ENCODE measurements at places on chromosomes 3 and 15.

DNA sequence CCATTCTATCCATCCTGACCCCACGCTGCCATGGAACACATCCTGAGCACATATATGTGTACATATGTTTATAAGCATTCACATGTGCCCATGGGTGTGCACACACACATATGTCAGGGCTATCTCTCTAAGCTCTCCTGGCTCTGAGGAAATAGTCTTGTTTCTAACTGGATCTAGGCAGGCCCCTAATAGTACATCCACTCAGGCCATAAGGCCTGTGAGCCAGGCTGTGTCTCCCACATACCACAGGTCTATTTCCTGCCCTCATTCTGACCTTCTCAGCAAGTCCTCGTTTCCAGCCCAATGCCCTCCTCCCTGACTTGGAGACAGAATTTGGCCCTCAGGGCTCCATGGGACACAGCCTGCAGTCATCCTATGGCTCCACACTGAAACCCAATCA is 284.8 kb upstream of the CTNNB1 start:
- no peak for DNase-seq

- no peak for DNase-seq
Measured at GRCh38 chr15:56866803-56867202, 51.6 kb upstream of the TCF12 start.

DNA sequence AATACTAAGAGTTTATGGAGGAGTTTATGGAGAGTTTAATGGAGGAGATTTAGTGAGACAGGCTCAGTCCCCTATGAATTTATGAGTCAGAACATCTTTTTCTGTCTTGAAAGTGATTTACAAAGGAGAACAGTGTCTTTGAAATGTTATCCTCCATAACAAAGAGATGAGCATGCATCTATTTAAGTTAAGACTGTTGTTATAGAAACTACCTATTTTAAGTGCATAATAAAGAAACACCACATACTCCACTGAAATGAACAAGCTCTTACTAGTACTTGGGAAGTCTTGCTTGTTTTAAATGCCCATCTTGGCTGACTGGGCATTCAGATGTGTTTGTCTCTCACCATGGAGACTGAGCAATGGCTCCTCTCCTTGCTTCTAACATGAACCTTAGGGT is 118.7 kb upstream of the ACP3 start:
- DNase-seq, result no peak

GRCh38 chr3:23999012-23999641 is 54.0 kb downstream of the NR1D2 start:
- DNase-seq, result peak; percentile 10

DNA sequence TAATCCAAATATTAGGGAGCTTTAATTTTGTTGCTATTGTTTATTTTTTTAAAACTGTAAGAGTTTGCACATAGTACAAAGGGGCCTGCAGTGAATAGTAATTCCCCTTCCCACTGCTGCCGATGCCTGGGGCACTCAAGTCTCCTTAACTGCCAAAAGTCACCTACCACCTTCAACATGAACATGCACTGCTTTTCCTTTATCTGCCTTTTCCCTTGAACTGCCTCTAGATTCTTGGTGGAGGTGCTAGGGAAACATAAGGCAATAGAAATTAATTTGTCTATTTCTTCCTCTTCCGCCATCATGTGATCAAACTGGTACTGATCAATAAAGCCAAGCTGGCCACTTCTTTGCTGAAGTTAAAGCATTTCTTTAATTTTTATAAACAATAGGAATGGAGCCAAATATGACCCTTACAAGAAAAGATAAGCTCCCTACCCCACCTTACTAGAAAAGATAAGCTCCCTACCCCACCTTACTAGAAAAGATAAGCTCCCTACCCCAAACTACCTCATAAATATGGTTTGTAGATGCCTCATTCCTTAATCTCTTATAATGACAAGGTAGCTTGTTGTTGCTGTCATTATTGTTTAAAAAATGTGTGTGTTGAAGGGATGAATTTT is 17.4 kb upstream of the ACAP2 start:
- DNase-seq, result no peak

- DNase-seq, result no peak
Measured at GRCh38 chr15:35888815-35889214, 342.9 kb upstream of the DPH6 start.

- no peak for DNase-seq
Measured at GRCh38 chr15:101526890-101527289, 37.4 kb upstream of the PCSK6 start.

DNA sequence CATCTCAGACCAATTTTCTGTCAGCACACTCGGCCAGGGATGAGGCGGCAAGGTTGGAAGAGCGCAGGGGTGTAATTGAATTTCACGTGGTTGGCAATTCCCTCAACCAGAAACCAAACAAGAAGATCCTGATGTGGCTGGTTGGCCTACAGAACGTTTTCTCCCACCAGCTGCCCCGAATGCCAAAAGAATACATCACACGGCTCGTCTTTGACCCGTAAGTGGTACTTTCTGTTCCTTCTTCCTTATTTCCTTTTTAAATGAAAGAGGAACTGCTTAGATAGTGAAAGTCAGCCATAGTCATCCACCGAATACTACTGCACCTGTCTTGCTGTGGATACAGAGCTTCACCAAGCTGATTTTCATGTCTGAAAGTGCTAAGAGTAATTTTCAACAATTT is 60.1 kb downstream of the SGO1 start:
- no peak for DNase-seq

GRCh38 chr3:103810167-103810566 is 1375.4 kb downstream of the ZPLD1 start:
- no peak for DNase-seq

DNA sequence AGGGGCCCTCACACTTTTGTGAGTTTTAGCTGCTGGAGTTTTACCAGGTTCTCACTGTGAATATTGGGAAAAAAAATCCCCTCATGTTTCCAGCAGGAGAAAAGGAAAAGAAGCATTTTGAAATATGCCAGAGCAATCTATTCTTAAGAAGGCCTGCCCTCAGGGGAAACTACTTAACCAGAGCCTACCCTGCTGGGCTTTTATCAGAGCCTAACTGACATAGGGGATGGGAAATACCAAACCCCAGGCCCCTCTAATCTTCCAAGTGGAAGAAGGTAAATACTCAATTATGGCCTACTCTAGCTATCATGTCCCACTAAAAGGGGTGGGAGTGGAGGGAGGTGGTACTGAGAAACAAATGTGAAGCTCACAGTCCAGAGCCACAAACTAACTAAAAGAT is 68.7 kb upstream of the NMNAT3 start:
- DNase-seq, result no peak

GRCh38 chr3:178306432-178307115 is 229.7 kb upstream of the KCNMB2 start:
- DNase-seq, result no peak

GRCh38 chr3:182523836-182524235 is 269.5 kb upstream of the ATP11B start:
- DNase-seq, result no peak

DNA sequence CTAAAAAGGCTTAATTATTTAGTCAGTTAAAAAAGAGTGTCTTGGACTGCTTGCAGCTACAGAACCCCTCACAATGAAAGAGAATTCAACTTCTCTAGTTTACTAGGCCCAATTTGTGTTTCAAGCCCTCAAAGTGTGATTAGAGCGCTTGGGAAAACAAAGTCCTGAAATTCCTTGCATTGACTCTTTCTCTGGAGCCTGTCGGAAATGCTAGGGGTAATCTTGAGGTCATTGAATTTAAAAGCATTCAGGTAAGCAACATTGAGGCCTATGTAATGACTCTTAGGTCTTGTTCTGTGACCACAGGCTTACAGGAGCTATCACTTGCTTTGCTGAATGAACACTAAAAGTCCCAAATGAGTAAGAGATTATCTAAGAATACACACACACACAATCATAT is 186.0 kb downstream of the NLGN1 start:
- no peak for DNase-seq

GRCh38 chr3:15347063-15347736 is 14.8 kb upstream of the SH3BP5 start:
- DNase-seq, result no peak

GRCh38 chr15:44183363-44183762 is 11.7 kb downstream of the FRMD5 start:
- DNase-seq, result no peak

DNA sequence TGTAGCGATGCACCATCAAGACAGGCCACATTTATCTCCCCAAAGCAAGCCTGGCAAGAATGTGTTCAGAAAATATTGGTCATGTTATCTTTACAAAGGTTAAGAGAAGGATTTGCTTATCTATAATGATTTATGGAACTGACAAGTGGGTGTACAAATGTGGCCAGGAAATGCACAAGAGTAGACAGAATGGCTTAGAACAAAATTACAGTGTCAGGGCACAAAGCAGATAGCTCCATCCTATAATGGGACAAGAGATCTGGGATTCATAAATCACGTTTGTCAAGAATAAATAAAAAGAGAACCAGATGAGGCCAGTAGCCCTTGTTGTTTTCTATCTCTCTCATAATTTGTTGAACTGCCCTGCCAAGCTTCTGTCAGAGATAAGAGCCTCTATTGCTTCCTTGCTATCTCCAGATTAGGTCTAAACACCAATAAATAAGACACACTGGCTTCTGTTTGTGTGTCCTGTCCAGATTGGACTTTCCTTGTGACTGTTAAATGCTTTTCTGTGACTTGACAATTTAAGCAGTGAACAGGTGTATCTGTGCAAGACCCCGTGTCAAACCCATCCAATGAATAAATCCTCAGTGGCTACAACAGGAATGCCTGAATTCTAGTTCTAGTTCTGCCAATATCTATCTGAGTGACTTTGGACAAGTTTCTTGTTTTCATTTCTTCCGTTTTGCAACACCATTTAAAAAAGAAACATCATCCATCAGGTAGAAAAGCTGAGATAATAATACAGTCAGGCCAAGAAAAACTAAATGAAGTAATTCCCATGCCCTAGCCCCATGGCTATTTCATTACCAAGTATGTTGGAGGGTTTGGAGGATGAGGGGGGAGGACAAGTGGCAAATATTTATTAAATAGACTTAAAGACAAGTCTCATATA is 157.2 kb downstream of the DCLK3 start:
- no peak for DNase-seq

DNA sequence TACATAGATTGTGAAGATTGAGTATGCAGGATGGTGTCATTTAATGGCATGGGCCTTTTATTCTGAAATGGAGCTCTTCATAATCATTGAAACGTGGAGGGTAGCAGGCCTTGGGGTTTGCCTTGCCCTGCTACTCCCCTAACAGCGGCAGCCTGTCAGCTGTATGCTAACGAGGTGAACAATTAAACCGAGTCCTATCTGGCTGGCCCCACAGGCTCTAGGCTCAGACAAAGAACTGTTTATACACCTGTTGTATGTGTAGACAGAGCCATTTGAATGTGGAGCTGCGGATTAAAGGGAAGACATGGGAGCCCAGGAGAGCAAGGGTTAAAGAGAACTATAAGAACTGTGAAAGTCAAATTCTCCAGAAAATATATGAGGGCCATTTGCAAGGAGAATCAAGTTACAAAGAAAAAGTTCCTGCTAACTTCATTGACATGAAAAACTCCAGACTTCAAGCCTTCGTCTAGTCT is 116.7 kb upstream of the CGNL1 start:
- DNase-seq, result peak; percentile 96

- no peak for DNase-seq
Measured at GRCh38 chr3:171770689-171771620, 39.3 kb downstream of the PLD1 start.

GRCh38 chr3:41507336-41508062 is 308.2 kb downstream of the CTNNB1 start:
- DNase-seq, result no peak

DNA sequence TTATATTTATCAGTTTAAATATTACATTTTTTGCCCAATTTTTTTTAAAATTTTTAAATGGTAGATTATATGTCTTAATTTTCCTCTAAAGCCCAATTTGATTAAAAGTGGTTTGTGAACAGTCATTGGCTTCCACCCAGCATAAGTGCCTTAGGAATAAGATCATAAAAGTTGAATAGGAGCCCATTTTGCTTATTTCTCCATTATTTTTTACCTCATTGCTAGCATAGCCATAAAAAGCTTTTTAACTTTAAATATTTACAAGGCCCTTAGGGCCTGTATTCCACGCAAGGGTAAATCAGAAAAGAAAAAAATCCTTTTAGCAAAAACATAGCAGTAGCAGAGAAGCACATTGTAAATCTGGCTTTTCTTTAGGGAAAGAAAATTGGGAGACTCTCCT is 9.0 kb downstream of the TTC14 start:
- no peak for DNase-seq

- peak; percentile 16 for DNase-seq
Measured at GRCh38 chr3:69085833-69086722, 1.3 kb downstream of the ARL6IP5 start.

DNA sequence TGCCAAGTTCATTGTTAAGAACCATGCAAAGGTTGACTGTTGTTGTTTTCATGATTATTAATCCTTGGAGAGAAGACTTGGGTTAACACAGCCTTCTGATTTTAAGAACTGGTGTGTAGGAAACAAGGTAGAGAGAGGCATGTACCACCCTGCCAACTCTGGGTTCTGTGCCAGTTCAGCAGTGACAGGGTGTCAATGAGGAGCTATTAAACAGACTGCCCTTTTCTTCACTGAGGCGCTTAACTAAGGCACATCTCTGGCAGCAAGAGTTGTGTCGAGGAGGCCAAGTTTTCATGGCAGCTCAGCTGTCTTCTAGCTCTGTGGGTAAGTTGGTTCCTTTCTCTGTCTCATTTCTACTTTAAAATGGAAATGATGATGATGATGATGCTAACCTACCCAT is 117.6 kb downstream of the FEZF2 start:
- DNase-seq, result no peak

GRCh38 chr3:23113455-23114171 is 89.5 kb upstream of the UBE2E2 start:
- DNase-seq, result no peak

DNA sequence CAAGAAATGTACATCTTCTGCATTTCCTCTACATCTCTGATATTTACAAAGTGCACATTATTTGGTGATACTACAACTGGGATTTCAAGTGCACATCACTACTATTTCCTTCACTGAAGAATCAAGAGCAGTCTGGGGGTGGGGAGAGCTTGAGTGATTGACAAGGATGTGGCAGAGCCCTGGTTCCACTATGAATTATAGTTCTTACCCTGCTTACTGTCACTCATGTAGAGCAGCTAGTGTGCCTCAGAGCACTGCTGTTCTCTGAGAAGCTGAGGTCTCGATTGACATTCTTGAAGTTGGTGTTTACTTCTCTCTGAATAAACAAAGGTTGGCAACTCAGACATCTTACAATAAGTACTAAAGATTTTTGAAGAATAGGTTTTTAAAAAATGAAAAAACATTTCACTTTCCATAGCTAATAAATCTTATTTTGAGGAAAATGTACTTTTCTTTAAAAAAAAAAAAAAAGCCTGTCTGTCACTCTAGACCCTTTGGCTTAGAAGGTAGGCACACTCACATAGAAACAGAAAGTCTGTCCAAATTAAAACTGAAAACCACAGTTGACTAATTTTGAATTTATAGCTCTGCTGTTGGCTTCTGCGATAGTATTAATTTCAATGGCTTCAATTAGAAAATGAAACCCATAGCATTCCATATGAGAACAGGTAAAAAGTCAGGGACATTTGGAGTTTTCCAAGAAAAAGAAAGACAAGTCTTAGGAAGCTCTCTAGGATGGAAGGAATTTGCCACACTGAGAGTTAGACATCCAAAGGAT is 5.6 kb downstream of the GREM1 start:
- DNase-seq, result no peak

GRCh38 chr3:24828011-24828410 is 333.4 kb upstream of the THRB start:
- DNase-seq, result no peak

GRCh38 chr15:74988007-74988800 is 7.2 kb upstream of the SCAMP5 start:
- peak; percentile 26 for DNase-seq

- DNase-seq, result no peak
Measured at GRCh38 chr3:279325-279724, 82.8 kb downstream of the CHL1 start.

GRCh38 chr3:75272691-75273090 is 391.4 kb upstream of the FRG2C start:
- DNase-seq, result no peak

All from NCI-H1092 (cell line).